ENCODE measurements at places on chromosomes 4 and X.
A peak's percentile ranks its signal among the peaks of the same experiment; 100 is the strongest.

DNA sequence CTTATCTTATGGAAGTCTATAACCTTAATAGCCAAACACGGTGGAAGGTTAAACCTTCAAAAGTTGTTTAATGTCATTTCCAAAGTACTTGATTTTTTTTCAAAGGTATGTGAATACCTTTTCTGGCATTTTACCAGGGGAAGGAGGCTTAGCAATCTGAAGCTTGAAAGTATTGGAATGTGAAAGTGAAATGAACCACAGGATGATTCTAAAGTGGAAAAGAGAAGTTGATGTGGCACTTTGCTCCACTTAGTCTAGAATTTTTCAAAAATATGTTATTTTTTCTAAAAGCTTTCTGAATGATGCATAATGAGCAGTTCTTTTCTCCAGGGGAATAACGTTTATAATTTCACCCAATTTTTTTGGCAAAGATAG, 19.2 kb downstream of the PI4K2B start:
- DNase-seq: no peak

DNA sequence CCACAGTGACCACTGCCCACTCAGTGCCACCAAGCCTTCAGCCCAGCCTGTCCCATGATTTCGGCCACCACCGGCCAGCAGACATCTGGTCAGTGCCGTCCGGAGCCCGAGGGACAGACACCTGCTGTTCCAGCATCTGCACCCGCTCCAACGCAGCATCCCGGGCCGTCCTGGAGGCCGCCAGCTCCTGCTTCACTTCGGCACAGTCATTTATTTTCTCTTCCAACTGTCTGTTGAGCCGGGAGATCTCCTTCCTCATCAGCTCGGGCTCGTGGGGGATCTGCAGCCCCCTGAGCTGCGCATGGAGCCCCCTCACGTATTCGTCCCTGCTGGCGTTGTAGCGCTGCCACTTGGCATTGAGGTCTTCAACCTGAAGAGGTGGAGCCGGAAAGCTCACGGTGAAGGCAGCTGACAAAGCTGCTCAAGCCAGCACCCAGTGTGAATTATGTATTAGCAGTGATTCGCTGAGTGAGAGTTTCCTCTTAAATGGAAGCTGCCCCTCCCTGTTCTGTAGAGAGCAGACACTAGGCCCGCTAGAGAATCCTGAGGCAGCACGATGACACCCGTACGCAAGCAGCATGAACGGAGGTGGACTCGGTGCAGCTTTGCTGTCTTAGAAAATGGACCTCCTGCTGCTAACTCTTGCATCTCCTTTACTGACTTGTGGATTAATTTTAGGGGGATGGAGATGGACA, 11.4 kb downstream of the TNIP2 start:
- DNase-seq: no peak

- DNase-seq: no peak
These were observed 156.0 kb upstream of the TTC29 start for GRCh38 chr4:147101678-147102077.

- peak; percentile 69 for DNase-seq
These were observed 75.0 kb downstream of the PTTG2 start for GRCh38 chr4:38034986-38035882.

- DNase-seq: no peak
These were observed 54.5 kb upstream of the CHRNA9 start for GRCh38 chr4:40280586-40280985.

DNA sequence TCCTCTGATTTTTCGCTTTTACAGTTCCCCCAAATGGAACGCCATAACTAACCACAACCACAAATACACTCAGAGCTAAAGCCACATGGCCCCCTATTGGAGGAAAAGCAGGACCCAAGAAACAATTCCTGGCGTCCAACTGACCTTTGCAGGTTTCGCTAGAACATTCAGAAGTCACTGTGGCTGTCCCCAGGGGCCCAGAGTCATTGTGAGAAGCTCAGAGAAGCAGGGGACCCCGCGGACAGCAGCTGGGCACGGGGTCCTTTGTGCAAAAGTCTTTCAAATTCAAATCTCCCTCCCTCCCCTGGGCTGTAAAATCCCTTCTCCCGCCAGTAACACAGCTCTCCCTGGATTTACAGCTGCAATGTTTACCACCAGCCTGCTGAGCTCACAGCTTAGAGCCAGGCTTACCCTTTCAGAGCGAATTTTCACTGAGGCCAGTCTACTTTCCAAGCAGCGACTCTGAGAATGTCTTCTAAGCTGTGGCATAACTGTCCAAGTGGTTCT, 214.8 kb downstream of the CRLF2 start:
- no peak for DNase-seq

DNA sequence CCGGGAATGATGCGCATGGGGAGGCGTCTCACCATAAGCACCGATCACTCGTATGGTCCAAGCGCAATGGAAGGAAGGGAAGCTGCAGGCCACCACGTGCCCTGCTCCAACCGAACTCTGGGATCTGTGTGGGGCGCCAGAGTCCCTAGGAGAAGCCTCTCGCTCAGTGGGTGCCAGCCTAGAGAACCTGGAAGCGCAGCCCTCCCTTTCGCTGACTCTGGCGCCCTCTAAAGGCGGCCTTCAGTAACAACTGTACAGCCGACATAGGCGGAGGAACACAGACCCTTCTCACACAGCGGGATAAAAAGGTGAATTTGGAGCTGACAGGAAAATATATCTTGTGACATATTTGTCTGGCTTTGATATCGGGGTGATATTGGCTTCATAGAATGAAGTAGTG, 76.0 kb downstream of the INTS6L start:
- DNase-seq: peak; percentile 48

DNA sequence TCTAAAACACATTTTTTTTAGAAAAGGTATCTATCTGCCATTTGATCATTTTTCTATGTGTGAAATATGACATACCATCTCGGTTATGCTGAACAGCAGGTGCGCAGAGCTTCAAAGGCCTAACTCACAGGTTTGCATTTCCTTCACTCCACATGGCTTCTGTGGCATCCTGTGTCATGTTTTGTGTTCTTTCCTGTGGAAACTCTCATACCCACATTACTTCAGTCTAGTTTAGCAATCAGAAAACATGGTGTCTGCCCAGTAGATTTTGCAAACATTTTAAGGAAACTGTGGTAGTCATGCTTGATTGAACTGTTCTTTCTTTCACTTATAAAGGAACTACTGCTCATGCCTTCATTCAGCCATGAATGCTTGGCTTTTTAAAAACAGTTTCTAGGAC, 11.3 kb upstream of the ARAP2 start:
- peak; percentile 86 for DNase-seq

DNA sequence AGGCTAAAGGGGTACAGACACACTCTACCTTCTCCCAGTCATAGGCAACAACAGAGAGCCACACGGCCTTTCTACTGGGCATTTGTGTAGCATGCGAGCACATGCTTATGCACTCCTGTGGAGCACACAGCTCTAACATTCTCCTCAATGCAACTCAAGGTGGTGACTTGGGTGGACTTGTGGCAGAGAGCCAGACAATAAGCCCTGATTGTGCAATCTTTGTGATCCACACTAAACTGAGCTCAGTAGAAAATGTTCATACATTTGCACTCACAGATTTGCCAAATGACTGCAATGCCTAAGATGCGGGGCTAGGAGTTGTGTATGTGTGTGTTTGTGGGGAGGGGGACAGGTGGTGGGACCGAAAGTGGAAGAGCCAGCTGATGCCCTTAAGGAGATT, 31.4 kb upstream of the SETD7 start:
- no peak for DNase-seq

DNA sequence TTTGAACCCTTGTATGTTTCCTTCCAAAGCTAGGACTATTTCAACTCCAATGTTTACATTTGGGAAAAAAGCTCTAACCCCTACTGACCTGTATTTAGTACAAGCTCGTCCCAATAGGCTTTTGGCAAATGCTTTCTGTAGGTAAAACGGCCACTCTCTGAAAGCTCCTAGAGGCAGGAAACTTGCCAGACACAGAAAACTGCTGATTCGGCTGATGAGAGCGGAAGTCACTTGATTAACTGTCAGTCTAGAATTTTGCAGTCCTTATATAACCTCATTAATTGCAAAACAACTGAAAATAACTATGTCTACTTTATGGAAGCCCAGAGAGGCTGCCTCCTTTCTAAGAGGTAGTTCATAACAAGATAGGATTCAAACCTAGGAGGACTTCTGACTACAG, 108.1 kb downstream of the TSPAN7 start:
- DNase-seq: peak; percentile 9

DNA sequence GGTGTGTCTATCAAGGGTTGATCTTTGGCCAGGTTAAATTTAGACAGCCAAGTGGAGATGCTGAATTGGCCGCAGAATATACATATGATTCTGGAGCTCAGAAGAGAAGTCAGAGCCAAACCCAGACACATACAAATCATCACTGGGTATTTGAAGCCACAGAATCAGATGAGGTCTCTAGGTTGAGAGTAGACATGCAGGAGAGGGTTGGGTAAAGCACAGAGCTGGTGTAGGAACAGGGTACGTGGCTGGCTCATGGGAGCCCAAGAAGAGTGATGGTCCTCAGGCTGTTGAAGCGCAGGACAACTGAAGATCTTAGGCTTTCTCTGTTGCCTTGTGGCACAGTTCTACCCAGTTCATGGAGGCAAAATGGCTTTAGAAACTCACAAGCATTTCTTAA, 37.7 kb downstream of the ADAMTS3 start:
- peak; percentile 12 for DNase-seq

DNA sequence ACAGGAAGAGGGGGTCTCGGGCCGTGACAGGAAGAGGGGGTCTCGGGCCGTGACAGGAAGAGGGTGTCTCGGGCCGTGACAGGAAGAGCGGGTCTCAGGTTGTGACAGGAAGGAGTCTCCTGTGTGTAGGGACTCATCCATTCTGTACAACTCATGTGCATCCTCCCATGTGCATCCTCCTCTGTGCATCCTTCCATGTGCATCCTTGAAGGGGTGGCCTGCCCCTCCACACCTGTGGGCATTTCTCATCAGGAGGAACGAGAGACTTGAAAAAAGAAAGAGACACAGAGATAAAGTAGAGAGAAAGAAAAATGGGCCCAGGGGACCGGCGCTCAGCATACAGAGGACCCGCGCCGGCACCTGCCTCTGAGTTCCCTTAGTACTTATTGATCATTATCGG, 30.2 kb upstream of the PLCXD1 start:
- no peak for DNase-seq

Data from activated CD4-positive, alpha-beta T cell treated with anti-CD3 and anti-CD28 coated beads, Interleukin-2, amount 10 ng/mL, durations not matched to agents 7 days and 5 days (primary cell).